Activated CD4-positive, alpha-beta memory T cell treated with anti-CD3 and anti-CD28 coated beads for 36 hours (primary cell): ENCODE measurements at places on chromosomes 2 and 18. TPM values are rescaled to one million over a fixed set of nuclear protein-coding genes. Genes with fewer than 3 reads are reported as not detected.

COL6A3 gene
- total RNA-seq: 29.7 TPM

- DNase-seq: no peak
These were observed 86.3 kb downstream of the EPB41L3 start for GRCh38 chr18:5457462-5457957.

DNA sequence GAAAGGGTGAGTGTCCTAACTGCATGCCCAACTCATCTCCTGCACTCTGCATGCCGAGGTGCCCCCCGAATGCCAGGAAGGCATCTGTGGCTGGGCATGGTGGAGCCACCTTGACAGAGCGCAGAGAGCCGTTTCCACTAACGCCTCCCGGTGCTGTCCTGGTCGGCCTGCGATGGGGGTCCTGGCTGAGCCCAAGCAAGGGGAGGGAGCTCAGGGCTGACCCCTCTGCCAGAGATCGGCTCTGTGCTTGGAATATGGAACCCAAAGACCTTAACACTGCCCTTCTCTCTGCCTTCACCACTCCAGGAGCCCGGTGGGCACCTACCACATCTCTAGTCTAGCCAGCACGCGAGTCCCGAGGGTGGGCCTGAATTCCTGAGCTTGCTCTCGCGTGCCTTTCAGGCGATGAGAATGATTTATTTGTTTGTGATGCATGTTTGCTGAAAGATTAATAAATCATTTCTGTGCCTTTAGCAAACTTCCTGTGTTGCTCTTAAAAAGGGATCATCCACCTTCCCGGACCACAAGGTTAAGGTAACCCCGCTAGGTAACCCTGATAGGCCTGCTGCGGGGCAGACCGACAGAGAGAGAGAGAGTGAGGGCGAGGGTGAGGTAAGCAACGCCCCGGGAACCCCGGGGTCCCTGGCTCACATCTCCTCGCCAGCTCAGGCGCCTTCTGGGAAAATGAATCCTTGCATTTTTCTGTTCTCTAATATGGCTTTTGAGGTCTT, 35.3 kb downstream of the PDIA6 start:
- DNase-seq: no peak

OR6B2 gene
- total RNA-seq: not detected

DNA sequence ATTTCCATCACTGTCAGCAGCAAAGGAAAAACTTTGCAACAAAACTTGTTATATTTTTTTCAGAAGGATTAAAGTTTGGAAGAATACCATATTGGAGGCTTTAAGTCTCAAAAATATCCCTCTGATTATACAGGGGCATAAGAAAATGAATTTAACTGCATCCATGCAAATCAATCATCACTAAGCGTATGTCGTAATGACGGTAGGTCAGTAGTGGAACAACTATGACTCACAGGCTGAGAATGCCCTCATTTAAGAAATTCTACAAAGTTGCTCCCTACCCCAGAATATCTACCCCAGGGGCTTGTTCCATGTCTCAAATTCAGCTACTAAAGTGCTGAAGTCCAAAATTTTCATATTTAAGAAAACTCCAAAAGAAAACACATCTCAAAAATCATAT, 12.5 kb upstream of the NAB1 start:
- no peak for DNase-seq
